A549 treated with RU486 at 1 μM for 4 hours (cell line): ENCODE measurements at places on chromosomes 13 and 19. TPM values are rescaled to one million over a fixed set of nuclear protein-coding genes. Genes with fewer than 3 reads are reported as not detected.

Gene PTPRS
- 18.0 to 28.6 TPM (median 20.9 TPM) in 5 replicates for total RNA-seq

Gene GSX1
- total RNA-seq = not detected in 5 replicates

Gene KIR3DL1
- total RNA-seq = not detected in 5 replicates

Gene ZNF829
- total RNA-seq = 0.25 to 0.66 TPM (median 0.39 TPM) in 5 replicates
